Glomerular endothelial cell (primary cell): ENCODE measurements at places on chromosomes 11 and 22. TPM values are rescaled to one million over a fixed set of nuclear protein-coding genes. Genes with fewer than 3 reads are reported as not detected.

- DNase-seq: no peak
These were observed 86.0 kb downstream of the EHF start for GRCh38 chr11:34706709-34707461.

HBG2 gene
- total RNA-seq: not detected in 2 replicates

TYR gene
- not detected in 2 replicates for total RNA-seq

NCR3LG1 gene
- 5.5 and 5.6 TPM in 2 replicates for total RNA-seq

MIAT gene
- 0.10 and 0.29 TPM in 2 replicates for total RNA-seq

GRCh38 chr11:15185021-15185420 is 70.3 kb downstream of the INSC start:
- DNase-seq: no peak

DNA sequence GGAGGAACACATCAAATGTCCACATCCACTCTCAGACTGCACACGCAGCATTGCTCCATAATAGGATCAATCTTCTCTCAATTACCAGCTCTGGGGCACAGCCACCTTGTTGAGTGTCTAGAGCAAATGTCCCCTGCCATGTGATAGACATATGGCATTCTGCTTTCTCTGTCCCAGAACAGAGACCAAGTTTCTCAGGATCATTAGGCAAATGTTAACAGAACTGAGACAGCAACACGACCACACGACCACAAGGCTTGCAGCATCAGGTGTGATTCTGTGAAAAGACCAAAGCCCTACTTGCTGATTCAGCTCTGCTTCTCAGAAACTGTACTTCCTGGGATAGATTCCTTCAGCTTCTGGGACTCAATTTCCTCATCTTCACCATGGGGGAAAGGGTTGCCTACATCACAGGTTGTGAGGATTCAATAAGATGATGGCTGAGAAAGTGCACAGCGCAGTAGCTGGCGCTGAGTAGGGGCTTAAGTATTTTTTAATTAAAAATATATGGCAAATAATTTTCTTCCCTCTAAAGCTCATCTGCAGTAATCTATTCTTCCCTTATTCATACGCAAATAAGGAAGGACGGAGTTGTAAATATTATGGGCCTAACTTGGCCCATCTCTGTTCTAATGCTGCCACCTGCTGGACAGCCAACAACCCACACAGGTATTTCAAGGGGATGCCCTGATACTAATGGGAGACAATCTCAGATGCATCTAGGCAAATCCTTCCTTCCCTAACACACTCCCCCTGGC is 54.3 kb upstream of the USP47 start:
- peak; percentile 31 for DNase-seq

DNA sequence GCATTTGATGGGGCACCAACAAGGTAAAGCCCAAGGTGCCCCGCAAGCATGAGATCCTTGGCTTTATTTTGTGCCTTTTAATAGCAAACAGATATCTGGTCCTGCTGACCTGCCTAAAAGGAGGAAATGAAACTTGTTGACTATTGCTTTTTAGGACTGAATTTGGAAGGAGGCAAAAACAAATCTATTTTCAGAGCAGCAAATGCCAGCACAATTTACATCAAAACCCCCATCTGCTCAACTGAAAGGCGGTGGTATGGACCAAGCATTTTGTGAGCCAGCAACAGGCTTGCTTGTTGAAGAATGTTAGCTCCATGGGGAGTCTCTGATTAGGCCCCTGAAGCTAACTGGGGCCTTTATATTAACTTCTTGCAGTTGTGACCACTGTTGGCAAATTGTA is 192.6 kb upstream of the E2F8 start:
- no peak for DNase-seq

PANX1 gene
- total RNA-seq: 40.8 and 43.2 TPM in 2 replicates

- DNase-seq: no peak
These were observed 124.9 kb downstream of the C11orf58 start for GRCh38 chr11:16863389-16863788.

GRCh38 chr11:97163631-97164191 is 773.9 kb downstream of the JRKL start:
- no peak for DNase-seq

DNA sequence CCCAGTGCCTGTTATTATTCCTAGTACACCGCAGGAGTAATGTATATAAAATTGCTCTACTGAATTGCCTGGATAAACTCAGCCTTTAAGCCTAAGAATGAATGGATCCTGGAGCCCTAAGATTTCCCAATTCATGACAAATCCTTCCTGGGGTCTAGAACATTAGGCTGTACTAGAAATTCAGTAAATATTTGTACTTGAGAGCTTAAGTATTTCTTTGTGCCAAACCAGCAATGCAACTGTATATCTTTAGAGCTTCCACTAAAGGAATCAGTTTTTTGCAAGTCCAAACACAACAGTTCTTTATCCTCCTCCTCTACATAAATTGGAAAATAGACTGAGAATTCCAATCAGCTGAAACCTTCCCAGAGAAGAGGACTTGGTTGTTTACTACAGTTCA is 65.6 kb downstream of the FAM168A start:
- DNase-seq: no peak

SLC22A8 gene
- total RNA-seq: not detected in 2 replicates

CCDC116 gene
- 0.35 TPM in 1 of 2 replicates, not detected in the other for total RNA-seq

TSKU gene
- total RNA-seq: 34.9 and 39.0 TPM in 2 replicates

DNA sequence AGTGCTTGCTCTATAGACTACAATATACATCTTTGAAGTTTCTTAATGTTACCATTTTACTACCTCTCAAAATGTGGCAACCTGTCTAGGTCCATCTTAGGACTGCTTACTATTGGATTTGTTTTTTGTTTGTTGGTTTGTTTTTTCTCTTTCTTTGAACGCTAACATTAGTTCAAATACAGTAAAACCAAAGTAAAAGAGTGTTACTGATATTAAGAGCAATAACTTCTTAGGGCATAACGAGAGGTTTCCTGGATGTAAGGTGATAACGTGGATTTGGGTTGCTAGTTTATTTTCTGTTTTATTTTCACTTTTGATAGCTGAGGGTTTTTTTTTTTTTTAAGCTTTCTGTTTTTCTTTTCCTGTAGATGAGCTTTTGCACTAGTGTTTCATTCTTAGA is 43.6 kb downstream of the TMEM135 start:
- DNase-seq: no peak

DNA sequence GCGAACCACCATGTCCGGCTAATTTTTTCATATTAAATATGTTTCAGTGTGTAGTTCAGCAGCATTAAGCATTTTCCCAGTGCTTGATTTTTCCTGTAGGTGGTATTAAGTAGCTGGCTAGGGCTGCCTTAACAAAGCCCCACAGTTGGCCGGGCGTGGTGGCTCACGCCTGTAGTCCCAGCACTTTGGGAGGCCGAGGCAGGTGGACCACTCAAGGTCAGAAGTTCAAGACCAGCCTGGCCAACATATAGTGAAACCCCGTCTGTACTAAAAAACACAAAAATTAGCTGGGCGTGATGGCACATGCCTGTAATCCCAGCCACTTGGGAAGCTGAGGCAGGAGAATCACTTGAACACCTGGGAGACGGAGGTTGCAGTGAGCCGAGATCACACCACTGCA is 33.5 kb upstream of the TOLLIP start:
- no peak for DNase-seq

DNA sequence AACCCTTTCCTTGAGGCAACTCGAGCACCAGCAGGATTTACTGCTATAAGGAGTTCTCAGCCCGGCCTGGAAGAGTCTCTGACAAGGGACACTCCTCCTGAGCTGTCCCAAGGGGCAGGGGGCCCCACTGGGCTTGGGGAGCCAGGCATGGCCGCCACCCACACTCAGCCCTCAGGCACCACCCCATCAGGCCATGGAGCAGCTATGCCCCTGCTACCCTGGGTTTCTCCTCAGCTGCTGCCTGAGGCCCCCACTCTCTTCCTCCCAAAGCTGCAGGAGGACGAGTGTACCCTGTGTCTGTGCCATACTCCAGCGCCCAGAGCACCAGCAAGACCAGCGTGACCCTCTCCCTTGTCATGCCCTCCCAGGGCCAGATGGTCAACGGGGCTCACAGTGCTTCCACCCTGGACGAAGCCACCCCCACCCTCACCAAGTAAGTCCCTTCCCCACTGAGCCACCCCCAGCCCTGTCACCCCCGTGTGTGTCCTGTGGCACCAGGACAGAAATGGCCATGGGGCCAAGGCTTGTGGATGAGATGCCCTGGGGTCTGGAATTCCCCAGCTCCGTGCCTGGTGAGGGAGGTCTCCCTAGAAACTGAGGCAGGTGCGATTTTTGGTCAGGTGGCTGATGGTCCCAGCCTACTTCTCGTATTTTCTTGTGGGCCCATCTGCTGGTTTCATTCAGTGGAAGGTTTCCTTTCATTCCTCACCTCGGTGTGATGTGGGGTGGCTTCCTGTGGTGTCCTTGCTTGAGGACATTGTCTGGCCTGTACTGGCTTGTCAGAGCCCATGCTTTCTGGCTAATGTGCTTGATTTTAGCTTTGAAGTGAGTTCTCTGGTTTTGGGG is 28.4 kb downstream of the TAB1 start:
- no peak for DNase-seq
